Stimulated activated CD4-positive, alpha-beta T cell treated with anti-CD3 and anti-CD28 coated beads, Interleukin-2, amount 100 ng/mL, for 4 hours (primary cell): ENCODE measurements at places on chromosomes 12 and 14.
A peak's percentile ranks its signal among the peaks of the same experiment; 100 is the strongest.

- DNase-seq = no peak
Observed at GRCh38 chr14:36600431-36600830, 18.0 kb upstream of the NKX2-8 start.

DNA sequence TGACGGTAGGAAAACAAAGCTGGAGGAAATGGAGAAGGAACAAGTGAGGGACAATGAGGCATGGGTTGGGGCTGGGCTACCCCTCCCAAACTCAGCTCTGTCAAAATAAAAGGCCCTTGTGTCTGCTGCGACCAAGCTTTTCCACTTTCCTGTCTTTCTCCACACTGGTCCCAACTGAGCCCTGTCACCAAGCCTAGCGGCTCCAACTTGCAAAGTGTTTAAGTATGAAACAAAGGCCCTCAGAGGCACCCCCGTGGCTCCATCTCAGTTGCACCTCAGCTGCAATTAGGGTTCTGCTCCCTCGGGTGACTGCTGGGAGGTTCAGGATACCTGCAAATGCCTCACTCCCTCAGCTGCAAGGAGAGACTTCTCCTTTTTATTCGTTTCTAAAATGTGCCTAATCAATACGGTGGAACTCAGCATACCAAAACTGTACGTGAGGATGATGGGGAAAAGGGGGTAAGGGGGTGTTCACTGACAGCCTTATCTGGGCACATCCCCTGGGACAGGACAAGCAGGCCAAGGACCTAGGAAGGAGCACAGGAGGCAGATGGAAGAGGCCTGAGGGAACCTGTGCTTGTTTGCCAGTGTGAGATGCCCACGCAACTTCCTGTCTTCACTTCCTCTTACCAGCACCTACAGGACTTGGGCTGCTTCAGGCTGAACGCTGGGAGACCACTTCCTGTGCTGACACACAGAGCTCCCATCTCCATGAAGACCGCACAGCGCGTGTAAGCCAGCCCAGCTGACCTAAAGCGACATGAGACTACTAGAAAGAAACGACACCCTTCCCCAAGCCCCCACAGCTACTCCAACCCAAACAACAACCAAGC, 8.9 kb downstream of the VAMP1 start:
- peak; percentile 67 for DNase-seq

DNA sequence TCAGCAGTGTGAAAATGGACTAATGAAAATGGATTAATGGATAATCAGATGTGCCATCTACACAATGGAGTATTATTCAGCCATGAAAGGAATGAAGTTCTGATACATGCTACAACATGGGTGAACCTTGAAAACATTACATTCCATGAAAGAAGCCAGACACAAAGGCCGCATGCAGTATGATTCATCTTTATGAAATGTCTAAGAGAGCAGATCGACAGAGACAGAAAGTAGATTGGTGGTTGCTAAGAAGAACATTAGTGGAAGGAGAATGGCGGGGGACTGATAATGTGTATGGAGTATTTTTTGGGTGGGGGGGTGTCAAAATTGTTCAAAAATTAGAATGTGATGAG, 47.3 kb downstream of the PRKAB1 start:
- DNase-seq = no peak

- DNase-seq = no peak
Observed at GRCh38 chr12:110857528-110857927, 10.7 kb downstream of the CCDC63 start.
